ENCODE measurements at places on chromosomes 1 and 21.

GRCh38 chr1:203508463-203509073, 14.6 kb downstream of the OPTC start:
- no peak for DNase-seq

GRCh38 chr1:189696297-189696696, 781.4 kb downstream of the BRINP3 start:
- no peak for DNase-seq

- DNase-seq: no peak
Measured at GRCh38 chr1:14850563-14850962, 252.1 kb downstream of the KAZN start.

GRCh38 chr1:205532026-205532898, 27.8 kb downstream of the CDK18 start:
- DNase-seq: no peak

DNA sequence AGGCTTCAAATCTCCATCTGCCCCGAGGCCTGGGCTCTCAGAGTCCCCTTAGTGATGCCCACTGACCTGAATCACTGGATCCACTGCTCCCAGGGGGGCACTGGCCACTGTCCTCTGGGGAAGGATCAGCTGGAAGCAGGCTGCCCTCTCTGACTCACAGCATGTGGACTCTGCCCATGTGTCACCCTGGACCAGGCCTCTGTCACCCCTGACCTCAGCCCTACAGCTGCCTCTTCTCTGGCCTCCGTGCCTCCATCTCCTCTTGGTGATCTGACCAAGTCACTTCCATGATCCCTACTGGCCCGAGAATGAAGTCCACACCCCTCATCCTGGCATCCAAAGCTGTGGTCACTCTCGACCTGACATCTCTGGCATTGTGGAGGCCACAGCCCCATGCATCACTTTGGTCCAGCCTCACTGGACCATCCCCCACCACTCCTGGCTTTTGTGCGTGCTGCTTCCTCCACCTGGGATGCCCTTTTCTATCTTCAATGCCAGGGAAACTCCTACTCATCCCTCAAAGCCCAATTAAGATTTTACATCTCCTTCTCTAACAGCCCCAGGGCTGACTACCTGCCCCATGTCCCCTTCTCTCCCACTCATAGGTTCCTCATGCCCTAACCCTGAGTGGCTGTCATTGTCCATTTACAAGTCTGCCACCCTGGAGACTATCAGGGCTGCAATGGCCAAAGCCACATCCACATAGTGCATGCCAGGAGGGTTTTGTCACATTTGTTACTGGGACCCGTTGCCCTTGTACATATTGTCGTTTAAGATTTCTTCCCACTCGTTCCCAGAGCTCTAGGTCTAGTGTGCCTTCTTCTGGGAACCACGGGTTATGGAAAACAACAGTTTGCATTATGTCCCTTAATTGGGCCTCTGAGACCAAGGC, 685.0 kb downstream of the MATN1 start:
- no peak for DNase-seq

DNA sequence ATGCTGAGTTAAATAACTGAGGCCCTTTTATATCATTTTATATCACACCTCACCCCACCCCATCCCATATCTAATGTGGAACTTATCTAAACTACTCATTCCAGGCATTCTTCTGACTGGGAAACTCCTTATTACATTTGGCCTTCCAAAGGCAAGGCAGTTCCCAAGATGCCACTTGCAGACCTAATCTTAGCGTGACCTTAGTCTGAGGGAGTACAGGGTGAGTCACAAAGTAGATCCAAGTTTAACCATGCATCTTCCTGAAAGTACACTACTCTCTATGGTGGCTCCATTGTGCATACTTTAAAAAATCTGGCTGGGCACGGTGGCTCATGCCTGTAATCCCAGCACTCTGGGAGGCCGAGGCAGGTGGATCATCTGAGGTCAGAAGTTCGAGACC, 353.6 kb upstream of the C1orf87 start:
- no peak for DNase-seq

GRCh38 chr1:213720032-213720431, 267.7 kb upstream of the PROX1 start:
- no peak for DNase-seq

GRCh38 chr1:46768445-46768844, 30.4 kb upstream of the CYP4B1 start:
- DNase-seq: no peak

DNA sequence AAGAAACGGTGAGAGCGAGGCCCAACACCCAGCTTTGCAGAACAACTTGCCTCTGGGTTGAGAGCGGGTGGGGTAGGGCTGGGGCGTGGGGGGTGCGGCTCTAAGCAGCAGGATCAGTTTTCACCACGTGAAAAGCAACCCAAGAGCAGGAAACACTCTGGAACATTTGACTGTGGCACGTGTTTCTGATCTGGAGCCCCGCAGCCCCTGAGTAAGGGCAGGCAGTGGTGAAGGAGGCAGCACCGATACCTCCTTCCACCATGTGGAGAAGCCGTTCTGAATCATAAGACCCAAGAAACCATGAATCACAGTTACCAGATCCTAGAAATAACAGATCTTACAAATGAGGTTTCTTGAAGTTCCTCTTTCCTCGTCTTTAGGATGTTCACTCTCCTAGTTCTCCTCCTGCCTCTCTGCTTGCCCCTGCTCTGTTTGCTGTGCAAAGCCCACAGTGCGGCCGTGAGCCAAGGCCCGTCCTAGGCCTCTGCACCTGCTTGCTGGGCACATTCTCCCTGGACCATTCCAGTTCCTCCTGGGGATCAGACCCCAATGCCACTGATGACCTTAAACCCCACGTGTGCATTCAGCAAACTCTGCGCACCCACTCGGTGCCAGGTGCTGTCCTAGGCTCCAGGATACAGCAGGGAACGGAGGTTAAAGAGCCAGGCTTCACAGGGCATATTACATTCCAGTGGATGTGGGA, 31.9 kb downstream of the SLC1A7 start:
- DNase-seq: no peak

DNA sequence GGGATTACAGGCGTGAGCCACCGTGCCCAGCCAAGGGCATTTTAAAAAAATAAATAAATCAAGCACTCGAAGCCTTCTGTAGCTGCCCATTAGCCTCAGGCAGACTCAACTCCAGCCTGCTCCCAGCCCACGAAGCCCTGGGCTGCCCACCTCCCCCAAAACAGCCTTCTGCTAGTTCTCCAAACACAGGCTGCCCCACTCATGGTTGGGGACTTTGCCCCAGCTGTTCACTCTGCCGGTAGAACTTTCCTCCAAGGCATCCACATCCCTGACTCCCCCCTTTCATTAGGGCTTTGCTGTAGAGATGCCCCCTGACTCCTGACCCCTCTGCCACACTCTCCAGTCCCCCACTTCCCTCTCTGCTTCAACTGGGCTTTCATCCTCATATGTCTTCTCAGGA, 29.7 kb upstream of the LAPTM5 start:
- DNase-seq: no peak

DNA sequence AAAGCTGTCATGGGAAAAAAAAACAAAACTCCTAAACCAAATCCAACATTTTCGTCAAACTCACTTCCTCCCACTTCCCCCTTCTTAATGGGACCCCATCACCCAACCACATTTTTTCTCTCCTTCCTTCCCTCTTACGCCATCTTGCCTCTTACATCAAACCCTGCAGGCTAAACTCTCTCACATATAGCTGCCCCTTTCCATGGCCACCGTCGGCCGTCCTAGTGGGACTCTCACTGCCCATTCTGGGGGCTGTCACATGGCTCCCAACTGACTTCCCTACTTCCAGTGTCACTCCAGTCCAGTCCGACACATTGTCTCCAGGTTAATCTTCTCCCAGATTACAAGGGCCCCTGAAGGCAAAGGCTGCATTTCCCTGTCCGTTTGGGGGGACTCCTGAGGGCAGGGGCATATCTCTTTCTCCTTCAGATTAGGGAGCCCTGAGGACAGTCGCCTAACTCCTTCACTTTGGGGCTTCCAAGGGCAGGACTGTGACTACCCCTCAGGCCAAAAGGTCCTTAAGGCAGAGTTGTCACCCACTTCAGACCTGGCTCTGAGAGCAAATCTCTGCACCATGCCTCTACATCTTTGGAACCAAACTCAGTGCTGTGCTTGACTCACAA, 658 bp downstream of the UBXN11 start:
- no peak for DNase-seq

DNA sequence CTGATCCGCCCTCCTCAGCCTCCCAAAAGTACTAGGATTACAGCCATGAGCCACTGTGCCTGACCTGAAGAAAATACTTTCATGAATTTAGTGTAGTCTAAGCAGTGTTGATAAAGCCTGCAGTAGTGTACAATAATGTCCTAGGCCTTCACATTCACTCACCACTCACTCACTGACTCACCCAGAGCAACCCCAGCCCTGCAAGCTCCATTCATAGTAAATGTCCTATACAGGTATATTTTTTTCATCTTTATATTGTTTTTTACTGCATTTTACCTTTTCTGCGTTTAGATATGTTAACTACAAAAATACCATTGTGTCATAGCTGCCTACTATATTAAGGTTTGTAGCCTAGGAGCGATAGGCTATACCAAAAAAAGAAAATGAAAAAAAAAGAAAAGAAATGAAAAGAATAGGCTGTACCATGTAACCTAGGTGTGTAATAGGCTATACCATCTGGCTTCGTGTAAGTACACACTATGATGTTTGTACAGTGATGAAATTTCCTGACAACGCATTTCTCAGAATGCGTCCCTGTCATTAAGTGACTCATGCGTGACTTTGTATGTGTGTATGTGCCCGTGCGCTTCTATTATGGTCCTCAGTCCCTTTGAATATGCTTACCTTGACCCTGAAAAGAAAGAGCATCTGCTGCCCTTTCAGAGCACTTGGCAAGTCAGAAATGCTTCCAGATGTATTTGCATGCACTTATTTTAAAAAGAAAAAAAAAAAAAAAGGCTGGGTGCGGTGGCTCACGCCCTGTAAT, 9.2 kb upstream of the SLAMF8 start:
- DNase-seq: no peak

GRCh38 chr1:21631944-21632887, 36.9 kb downstream of the RAP1GAP start:
- no peak for DNase-seq

- DNase-seq: no peak
Measured at GRCh38 chr21:31813862-31814261, 59.0 kb upstream of the HUNK start.

GRCh38 chr1:116131170-116131569, 20.0 kb downstream of the MAB21L3 start:
- DNase-seq: no peak

DNA sequence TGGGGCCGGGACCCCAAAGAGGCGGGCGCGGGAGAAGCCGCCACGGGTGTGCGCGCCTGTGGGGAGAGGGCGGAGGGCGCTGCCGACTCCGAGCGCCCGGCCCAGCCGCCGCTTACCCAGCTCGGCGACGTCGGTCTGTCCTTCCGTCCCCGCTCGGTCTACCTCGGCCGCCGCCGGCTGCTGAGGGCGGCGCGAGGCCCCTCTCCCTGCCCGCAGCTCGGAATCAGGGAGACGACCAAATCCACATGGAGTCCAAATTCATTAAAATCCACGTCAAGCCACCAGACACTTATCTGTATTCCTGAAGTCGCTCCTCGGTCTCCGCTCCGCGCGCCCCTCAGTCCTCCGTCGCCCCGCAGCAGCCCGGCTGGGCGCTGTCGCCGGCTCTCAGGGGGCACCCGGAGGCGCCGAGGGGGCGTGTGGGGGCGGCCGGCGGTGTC, 637 bp downstream of the PLXNA2 start:
- no peak for DNase-seq

DNA sequence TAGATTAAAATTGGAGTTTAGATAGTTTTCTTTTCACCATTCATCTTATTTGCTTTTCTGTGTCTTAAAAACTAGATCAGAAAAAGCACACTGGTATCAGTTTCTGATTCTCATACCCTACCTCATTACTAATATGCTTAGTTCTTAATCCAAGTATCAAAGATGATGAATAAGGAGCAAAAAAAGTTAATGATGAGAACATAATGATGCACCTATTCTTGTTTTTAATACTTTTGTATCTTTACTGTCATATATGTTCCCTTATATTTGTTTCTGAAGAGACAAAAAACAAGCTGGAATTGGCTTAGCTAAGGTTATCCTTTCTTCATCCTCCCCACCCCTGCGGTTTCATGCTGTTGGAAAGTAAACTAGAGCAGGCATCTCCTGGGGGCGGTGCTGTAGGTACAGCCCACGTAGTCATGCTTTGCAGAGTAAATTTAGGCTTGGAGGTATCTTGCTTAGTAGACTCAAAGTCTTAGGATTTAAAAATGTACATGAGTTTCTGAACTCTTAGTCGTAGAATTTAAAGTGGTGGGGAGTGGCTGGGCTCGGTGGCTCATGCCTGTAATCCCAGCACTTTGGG, 16.4 kb downstream of the CNIH4 start:
- no peak for DNase-seq

DNA sequence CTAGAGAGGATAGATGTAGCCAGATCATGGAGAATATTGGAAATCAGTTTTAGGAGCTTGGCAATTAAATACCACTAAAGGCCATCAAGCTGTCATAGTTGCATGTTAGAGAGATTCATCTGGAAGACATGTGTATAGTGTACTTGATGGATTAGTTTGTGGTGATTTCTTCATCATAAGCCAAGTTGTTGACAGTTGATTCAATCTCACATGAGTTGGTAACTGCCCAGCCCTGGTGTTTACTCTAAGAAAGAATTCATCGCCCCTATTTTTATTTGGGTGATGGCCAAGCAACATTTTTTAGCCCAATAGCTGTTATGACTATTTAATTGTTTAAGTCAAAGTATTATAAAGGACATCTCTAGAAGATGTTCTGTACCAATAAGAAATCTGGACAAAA, 737.6 kb downstream of the PLA2G4A start:
- DNase-seq: no peak

DNA sequence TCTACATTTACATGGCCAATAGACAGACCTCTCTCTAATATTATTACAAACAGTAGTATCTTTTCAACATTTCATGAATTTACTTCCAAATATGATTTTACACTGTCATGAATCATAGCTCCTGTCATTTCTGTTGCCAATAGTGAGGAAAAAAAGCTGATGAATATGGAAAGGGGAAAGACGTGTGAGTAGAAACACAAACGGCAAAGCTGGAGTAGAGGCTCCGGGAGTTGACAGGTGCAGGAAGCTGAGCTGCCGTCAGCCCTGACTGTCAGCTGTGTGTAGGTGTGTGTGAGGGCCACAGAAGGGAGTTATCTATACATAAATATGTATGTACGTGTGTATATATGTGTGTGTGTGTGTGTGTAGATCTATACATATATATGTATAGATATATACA, 416.9 kb downstream of the ZP4 start:
- DNase-seq: no peak

- DNase-seq: no peak
Measured at GRCh38 chr21:45867671-45868081, 113.9 kb upstream of the COL6A1 start.

- no peak for DNase-seq
Measured at GRCh38 chr1:98677288-98677687, 15.8 kb downstream of the SNX7 start.

GRCh38 chr1:220732621-220733020, 15.5 kb upstream of the MTARC2 start:
- DNase-seq: no peak
